NCI-H526 (cell line): ENCODE measurements at places on chromosomes 1 and 21.
A peak's percentile ranks its signal among the peaks of the same experiment; 100 is the strongest.

- DNase-seq, result no peak
These were observed 51.8 kb downstream of the CD160 start for GRCh38 chr1:145771056-145771455.

DNA sequence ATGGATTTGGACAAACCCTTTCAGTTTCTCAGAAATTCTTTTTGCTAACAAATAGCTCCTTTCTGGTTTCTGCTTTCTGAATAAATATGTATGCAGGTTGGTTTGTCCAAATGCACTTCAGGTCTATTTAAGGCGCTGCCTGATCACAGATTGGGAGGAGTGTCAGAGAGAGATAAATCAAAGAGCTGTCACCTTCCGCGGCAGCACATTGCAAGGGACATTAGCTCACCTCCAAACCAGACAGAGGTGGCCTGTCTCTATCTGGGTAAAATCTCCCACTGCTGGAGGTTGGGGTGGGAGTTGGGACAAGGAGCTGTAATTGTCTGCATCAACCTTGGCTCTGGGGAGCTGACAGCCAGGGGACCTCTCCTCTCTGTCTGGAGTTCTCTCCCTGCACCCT is 25.2 kb downstream of the PRAMEF20 start:
- no peak for DNase-seq

GRCh38 chr21:25536752-25537151 is 70.5 kb downstream of the MRPL39 start:
- DNase-seq, result no peak

GRCh38 chr1:163337631-163338030 is 15.9 kb downstream of the NUF2 start:
- DNase-seq, result no peak

GRCh38 chr1:160376525-160377131 is 9.8 kb downstream of the NHLH1 start:
- peak; percentile 91 for DNase-seq

GRCh38 chr1:32939655-32940371 is 24.8 kb downstream of the RNF19B start:
- no peak for DNase-seq

DNA sequence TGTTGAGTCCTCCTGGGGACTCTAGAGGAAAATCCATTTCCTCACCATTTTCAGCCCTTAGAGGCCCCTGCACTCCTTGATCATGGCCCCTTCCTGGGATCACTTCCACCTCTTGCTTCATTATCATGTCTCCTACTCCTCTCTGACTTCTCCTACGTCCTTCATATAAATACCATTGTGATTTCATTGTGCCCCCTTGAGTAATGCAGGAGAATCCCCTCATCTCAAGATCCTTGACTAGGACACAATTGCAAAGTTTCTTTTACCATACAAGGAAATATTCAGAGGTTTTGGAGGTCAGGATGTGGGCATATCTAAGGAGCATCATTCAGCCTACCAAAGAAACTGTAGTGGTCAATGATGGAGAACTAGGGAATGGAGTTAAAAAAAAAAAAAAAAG is 8.8 kb upstream of the GBP6 start:
- no peak for DNase-seq

DNA sequence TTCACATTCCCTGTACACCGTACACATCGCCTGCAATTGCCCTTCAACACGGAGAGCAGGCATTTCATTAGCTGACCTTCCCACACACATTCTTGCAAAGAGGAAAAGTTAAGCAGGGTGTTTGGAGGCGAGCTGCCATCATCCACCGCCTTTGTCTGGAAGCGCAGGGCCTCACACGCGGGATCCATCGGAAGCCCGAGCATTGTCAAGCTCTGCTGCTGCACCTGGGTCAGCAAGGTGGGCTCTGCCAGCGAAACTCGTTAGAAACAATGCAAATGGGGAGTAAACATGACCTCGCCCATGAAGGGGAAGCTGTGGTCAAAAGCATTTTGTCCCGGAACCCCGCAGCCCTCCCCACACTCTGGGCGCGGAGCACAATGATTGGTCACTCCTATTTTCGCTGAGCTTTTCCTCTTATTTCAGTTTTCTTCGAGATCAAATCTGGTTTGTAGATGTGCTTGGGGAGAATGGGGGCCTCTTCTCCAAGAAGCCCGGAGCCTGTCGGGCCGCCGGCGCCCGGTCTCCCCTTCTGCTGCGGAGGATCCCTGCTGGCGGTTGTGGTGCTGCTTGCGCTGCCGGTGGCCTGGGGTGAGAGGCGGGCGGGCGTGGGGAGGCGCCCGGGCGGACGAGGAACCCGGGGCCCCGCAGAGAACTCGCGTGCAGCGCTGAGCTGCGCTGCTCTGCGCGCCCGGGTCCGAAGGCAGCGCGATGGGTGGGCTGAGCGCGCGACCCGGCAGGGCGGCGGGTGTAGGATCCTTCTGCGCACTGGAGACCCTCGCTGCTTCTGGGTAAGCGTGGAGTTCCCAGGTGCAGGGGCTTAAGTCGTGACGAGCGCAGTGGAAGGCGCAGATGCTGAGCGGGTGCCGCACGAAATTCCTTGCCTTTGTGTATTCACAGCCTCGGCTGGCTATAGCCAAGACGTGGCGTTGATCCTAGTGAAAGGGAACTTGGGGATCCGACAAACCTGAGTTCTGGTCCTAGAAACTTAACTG is at the start of gene CR1:
TSS of gene CR1 (plus strand) at position 357 of the 992 bp plus-strand sequence. CDS start at position 468, 111 bp downstream.
- DNase-seq, result no peak

- DNase-seq, result no peak
These were observed 27.7 kb upstream of the MEF2D start for GRCh38 chr1:156528231-156528630.

- peak; percentile 99 for DNase-seq
These were observed 14.0 kb upstream of the UMODL1 start for GRCh38 chr21:42056996-42057689.

GRCh38 chr1:174800216-174800851 is 199.4 kb upstream of the CACYBP start:
- DNase-seq, result peak; percentile 49

GRCh38 chr1:77095236-77095635 is 124.0 kb downstream of the PIGK start:
- DNase-seq, result peak; percentile 44

DNA sequence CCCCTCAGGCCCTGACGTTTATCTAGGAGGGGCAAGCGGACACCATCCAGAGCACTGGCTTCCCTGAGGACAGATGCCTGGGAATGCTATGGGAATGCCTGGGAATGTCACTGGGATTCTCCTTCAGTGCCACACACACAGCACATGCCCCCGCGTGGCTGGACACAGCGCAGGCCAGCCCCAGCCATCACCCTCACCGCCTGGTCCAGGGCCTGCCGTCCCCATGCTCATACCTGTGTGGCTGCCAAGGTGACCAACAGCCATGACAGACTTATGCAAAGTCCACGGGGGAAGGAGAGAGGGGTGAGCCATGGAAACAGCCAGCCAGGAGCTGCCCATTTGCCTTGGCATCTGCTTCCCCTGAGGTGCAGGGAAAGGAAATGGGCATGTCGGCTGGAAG is 5.7 kb upstream of the TAS1R2 start:
- no peak for DNase-seq

- no peak for DNase-seq
These were observed 22.2 kb upstream of the HPDL start for GRCh38 chr1:45304311-45305081.

- DNase-seq, result peak; percentile 28
These were observed 2.4 kb downstream of the SLC41A1 start for GRCh38 chr1:205810448-205811157.

- DNase-seq, result no peak
These were observed 59.8 kb upstream of the GNG12 start for GRCh38 chr1:67893126-67893495.

GRCh38 chr1:202173993-202174392 is 13.6 kb upstream of the PTPN7 start:
- DNase-seq, result no peak

GRCh38 chr1:112544751-112545150 is 36.0 kb downstream of the WNT2B start:
- no peak for DNase-seq

DNA sequence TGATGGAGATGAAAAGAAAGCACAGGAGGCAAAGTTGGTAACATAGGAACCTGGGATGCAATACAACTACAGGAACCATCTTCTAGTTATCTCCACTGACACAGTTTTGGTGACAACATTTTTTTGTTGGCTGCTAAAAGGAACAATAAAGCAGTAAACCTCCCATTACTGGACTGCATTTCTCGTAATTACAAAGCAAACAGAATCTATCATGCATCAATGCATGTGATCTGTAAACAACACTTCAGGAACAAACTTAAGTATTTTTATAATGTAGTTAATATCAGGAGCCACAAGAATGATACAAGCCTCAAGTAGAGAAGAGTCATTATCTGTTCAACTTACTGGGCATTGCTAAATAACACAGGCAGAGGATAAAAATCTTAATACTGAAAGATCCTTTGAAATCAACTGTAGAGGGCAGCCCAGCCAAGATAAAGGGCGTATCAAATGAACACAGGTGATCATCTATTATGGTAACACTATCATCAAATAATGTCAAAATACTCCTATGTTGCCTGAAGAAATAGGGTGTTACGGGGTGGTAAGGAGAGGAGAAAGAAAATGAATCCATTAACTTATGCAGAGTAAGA is 193.3 kb downstream of the EIF4G3 start:
- no peak for DNase-seq

- no peak for DNase-seq
These were observed 74.4 kb upstream of the ZNF648 start for GRCh38 chr1:182135946-182136345.

DNA sequence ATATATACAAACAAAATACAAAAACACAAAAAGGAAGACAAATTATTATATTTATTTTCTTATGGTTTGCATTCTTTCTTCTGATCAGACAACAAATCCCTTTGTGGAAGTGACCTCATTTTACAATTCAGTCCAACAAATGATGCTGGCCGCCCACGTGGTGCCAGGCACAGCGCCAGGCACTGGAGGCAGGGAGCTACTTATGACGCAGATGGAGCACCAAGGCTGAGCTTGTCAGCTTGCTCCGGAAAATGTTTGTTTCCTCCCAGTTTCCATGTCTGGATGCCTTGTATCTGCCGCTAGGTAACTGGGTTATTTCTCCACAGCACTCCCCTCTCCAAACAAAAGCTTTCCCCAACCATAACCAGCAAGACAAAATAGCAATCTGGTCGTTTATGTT is 30.7 kb upstream of the CD34 start:
- no peak for DNase-seq

DNA sequence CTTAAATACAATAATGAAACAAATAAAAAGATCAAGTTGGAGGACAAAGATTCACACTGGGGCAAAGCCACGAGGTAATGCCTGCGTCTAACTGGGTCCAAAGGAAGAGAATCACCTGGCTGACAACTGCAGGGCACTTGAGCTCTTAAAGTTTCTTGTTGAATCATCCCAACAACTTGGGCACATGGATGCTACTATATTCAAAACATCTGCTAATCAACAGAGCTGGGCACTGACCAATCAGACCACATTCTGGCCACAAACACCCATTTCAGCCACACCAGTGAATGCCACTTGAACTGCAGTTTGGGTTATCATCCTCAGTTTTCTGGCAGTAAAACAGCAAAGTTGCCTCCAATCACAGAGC is 51.0 kb downstream of the ABCA4 start:
- DNase-seq, result no peak

DNA sequence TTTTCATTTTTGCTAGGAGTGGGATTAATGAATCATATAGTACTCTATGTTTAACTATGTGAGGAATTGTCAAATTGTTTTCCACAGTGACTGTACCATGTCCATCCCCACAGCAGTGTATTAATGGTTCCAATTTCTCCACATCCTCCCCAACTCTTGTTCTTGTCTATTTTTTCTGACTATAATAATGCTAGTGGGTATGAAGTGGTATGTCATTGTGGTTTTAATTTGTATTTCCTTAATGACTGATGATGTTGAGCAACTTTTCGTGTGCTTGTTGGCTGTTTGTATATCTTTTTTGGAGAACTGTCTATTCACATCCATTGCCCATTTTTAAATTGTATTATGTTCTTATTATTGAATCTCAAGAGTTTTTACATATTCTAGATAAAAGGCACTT is 10.0 kb upstream of the KPRP start:
- no peak for DNase-seq

DNA sequence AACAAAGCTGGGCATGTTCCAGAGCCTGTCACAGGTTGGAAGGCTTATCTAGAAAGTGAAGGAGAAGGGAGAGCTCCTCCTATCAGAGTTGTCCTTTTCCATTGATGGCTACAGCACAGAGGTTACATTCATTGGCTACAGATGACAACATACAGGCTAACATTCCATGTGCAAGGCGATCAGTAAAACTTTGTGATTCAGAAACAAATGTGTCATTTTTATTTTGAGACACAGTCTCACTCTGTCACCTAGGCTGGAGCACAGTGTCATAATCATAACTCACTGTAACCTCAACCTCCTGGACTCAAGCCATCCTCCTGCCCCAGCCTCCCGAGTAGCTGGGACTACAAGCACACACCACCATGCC is 32.6 kb downstream of the TRIM67 start:
- no peak for DNase-seq

- DNase-seq, result no peak
These were observed 42.8 kb upstream of the USP24 start for GRCh38 chr1:55257958-55258357.

DNA sequence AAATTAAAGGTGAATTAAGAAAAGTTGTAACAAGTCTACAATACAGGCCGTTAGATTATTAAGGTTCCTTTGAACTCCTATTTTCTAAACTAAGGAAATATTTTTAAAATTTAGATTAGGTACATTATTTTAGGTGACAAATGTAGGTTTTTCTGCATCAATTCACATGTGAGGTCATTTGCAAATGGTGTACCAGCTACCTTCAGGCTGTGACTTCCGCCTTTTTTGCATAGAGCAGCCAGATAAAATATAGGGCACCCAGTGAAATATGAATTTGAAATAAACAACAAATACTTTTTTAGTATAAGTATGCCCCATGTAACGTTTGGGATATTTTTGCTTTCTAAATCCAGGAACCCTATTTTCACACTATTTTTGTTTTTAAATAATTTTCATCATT is 544.0 kb downstream of the LMO4 start:
- no peak for DNase-seq

GRCh38 chr1:20477348-20478056 is 8.5 kb downstream of the CAMK2N1 start:
- no peak for DNase-seq

- no peak for DNase-seq
These were observed 167.2 kb downstream of the FMN2 start for GRCh38 chr1:240258910-240259309.
